ENCODE measurements at places on chromosomes 2 and 18.
A peak's percentile ranks its signal among the peaks of the same experiment; 100 is the strongest.

DNA sequence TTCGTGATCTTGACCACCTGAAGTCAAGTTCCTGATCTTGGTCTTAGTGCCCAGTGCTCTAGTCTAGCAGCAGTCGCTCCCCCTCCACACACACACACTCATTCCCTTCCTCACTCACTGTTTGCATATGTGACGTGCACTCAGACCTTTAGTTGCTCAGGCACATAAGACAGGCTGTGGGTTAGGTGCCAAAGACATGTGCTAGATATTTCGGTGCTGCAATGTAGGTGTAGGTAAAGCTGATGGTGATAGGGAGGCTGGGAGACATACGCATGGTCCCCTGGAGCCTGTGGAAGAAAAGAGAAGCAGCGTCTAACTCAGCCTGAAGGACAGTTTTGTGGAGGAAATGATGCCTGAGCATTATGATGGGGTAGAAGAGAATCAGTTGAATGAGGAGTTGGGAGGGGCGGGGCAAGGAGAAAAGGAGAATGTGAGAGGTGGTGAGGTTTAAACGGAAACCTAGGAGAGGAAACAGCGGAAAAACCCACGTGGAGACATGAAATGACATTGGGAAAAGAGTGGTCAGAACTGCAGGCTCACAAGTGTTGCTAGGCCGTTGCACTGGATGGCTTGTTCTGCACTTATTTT is 3.8 kb downstream of the TTC39C start:
- ATAC-seq: peak; percentile 31

DNA sequence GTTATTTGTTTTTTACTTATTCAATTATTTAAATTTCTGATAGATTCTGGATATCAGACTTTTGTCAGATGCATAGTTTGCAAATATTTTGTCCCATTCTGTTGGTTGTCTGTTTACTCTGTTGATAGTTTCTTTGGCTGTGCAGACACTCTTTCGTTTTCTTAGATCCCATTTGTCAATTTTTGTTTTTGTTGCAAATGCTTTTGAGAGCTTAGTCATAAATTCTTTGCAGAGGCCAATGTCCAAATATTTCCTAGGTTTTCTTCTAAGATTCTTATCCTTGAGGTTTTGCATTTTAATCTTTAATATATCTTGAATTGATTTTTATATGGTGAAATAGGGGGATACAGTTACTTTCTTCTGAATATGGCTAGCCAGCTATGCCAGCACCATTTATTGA is 112.7 kb upstream of the SESTD1 start:
- no peak for ATAC-seq

DNA sequence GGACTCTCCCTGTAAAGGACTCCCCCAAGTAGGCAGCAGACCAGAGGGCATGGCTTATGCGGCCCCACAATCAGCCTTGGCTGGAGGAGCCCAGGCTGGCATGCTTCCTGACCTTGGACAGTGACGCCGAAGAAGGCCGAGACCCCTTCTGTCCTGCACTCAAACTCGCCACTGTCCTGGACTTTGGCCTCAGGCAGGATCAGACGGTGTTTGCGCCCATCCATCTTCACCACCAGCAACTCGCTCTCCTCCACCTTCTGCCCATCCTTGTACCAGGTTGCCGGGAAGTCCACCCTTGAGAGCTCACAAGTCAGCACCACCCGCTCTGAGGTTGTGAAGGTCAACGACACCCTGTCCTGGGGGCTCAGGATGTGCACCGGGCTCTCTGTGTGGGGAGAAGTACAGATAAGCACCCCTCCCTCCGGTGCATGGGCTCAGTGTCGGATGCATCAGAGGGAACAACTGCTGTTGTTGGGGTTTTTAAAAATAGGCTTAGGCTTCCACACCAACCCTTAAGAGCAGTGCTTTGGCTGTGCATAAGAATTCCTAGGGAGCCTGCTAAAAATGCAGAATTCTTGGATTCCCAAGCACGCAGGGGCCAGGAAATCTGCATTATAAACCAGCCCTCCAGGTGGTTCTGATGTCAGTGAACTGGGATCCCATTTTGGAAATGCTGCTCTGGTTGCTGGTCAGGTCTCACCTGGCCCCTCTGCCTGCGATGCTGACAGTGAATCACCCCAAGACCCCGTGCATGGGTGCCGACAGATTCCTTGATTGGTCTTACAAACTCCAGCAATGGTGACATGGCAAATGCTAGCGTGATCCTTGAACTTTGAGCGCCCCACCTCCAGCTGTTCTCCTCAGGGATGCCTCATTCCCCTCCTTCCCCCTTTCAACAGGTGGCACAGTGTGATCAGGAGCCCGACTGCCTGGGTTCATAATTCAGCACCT is 5.9 kb downstream of the OBSL1 start:
- ATAC-seq: no peak

- ATAC-seq: no peak
These were observed 212.5 kb downstream of the NBAS start for GRCh38 chr2:15348636-15349035.

- ATAC-seq: no peak
These were observed 97.9 kb upstream of the SOX11 start for GRCh38 chr2:5594249-5594695.

- no peak for ATAC-seq
These were observed 103.2 kb upstream of the HS6ST1 start for GRCh38 chr2:128421861-128422311.

DNA sequence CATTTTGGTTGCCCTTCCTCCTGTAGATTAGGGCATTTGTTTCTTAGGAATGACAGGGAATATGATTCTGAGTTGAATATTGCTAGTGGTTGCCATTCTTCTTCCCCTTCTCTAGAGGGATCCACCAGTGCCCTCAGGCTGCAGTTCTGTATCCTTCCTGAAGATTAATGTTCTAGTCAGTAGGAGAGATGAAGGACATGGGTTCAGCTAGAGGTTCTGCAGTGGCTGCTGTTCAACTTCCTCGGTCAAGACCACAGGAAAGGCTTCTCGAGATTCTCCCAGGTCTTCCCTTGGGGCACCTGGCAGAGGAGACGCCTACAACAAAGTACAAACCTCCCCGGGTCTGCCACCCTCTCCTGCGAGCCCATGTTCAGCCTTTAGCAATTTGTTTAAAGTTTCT is 325.5 kb downstream of the AFF3 start:
- no peak for ATAC-seq

- ATAC-seq: no peak
These were observed 53.6 kb upstream of the RPRM start for GRCh38 chr2:153532140-153532539.

DNA sequence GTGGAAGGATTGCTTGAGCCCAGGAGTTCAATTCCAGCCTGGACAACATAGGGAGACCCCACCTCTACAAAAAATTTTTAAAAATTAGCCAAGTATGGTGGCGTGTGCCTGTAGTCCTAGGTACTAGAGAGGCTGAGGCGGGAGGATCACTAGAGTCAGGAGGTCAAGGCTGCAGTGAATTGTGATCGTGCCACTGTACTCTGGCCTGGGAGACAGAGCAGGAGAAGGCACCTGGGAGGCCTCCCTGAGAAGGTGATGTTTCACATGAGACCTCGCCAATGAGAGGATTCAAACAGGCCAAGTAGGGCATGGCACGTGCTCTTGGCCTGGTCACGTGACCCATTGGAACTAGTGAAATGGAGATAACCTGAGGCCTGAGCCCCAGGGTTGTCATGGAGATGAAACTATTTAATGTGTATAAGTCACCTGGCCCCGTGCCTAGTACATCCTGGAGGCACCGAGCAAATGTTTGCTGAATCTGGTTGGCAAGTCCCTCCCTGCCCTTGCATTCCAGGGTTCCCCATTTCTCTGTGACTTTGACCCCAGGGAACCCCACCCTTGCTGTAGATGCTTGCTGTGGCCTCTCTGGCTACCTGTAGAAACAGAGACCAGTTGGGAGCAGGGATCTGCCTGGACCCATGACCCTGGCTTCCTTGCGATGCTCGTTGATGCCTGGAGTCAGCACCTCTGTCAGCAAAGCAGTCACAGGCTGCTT is 26.1 kb upstream of the ROCK2 start:
- no peak for ATAC-seq

DNA sequence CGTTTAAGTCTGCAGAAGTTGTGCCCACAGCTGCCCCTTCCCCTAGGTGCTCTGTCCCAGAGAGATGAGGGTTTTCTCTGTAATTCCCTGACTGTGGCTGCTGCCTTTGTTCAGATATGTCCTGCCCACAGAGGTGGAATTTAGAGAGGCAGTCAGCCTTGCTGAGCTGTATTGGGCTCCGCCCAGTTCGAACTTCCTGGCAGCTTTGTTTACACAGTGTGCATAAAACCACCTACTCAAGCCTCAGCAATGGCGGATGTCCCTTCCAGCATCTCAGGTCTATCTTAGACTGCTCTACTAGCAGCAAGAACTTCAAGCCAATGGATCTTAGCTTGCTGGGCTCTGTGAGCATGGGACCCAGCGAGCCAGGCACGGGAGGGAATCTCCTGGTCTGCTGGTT is 48.1 kb downstream of the LHCGR start:
- ATAC-seq: no peak

GRCh38 chr2:33380001-33380609 is 96.3 kb upstream of the RASGRP3 start:
- no peak for ATAC-seq

- no peak for ATAC-seq
These were observed 21.4 kb downstream of the MYL12B start for GRCh38 chr18:3283253-3283863.

GRCh38 chr2:233092432-233093165 is 32.5 kb downstream of the INPP5D start:
- ATAC-seq: no peak
